Aorta (tissue), 5 donors: ENCODE measurements at places on chromosomes 11 and 22. TPM values are rescaled to one million over a fixed set of nuclear protein-coding genes. Genes with fewer than 3 reads are reported as not detected.

GRCh38 chr11:34565417-34566207 lies 52.0 kb upstream of the ELF5 start:
- no peaks in the 10 kb centered on the region for H3K4me1 ChIP-seq
- H3K4me3 ChIP-seq, result no peak overlapping the region
- no peak overlapping the region for H3K27ac ChIP-seq
- DNase-seq, result no peak
- H3K36me3 ChIP-seq, result no peaks in the 10 kb centered on the region

GRCh38 chr11:65382804-65383368 lies 440 bp upstream of the SLC25A45 start:
- H3K4me1 ChIP-seq, result no peaks in the 10 kb centered on the region
- H3K27ac ChIP-seq, result peak overlapping the region; percentile 85
- no peaks in the 10 kb centered on the region for H3K36me3 ChIP-seq

DNA sequence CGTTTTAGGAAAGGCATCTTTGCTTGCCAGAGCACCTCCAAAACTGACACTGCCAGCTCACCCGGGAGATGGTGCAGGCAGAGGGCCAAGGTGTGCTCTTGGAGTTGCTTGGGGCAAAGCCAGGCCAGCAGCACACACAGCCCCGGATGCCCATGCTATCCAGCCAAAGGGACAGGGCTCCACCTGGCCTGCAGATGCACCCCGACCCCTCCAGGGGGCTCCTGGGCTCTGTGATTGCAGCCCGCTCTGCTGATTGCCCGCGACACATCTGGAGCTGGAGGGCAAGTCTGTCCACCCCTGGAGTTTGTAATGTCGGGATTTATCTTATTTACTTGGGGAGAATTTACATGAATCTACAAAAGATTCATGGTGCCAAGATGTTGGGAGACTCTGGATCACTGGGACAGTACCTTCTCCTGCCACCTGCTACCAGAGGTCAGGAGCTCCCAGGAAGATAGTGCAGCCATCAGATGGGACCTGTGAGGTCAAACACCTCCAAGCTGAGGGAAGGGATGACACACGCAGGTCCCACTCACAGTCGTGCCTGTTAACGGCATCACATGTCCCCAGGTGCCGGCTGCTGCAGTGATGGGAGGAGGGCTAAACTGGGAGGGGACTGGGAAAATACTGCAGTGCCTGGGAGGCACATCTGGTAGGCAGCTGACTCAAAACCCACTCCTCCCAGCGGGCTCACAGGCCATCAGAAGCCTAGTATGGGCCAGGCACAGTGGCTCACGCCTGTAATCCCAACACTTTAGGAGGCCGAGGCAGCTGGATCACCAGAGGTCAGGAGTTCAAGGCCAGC lies 17.2 kb downstream of the CBX7 start:
- H3K36me3 ChIP-seq, result no peaks in the 10 kb centered on the region
- no peak overlapping the region for H3K4me3 ChIP-seq
- no peaks in the 10 kb centered on the region for H3K4me1 ChIP-seq
- DNase-seq, result peak; percentile 43

The PITPNM1 gene
- 40.5 TPM for total RNA-seq

The USP2 gene
- 1.6 TPM for total RNA-seq
